ENCODE measurements at places on chromosomes 4 and X. TPM values are rescaled to one million over a fixed set of nuclear protein-coding genes. Genes with fewer than 3 reads are reported as not detected.

NRK gene
- total RNA-seq = 9.1 TPM

WFS1 gene
- total RNA-seq = 32.5 TPM

GRCh38 chr4:54165011-54165410 lies 64.1 kb upstream of the PDGFRA start:
- DNase-seq = no peak

GRCh38 chr4:22091352-22091717 lies 142.8 kb upstream of the KCNIP4 start:
- no peak for DNase-seq

GRCh38 chrX:111095974-111096895 lies at the start of gene PAK3:
TSS of gene PAK3 (plus strand) at chrX:111096191. CDS start at chrX:111123104, 26,913 bp downstream.
- DNase-seq = peak; percentile 66

DNA sequence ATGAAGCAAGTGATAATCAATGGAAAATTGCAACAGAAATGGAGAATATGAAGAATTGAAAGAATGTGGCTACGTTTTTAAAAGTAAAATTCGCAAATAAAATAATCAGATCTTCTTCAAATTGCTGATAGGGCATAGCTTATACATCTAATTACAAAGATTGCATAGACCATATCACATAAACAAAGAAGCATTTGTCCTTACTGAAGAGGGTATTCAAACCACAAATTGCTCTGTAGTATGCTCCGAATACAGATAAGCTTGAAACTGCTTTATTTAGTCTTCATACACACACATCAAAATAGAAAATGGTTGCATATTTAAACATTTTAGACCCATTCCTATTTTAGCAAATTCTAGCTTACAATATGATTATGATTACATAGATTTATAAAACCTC lies 206.7 kb upstream of the SLIT2 start:
- no peak for DNase-seq

DNA sequence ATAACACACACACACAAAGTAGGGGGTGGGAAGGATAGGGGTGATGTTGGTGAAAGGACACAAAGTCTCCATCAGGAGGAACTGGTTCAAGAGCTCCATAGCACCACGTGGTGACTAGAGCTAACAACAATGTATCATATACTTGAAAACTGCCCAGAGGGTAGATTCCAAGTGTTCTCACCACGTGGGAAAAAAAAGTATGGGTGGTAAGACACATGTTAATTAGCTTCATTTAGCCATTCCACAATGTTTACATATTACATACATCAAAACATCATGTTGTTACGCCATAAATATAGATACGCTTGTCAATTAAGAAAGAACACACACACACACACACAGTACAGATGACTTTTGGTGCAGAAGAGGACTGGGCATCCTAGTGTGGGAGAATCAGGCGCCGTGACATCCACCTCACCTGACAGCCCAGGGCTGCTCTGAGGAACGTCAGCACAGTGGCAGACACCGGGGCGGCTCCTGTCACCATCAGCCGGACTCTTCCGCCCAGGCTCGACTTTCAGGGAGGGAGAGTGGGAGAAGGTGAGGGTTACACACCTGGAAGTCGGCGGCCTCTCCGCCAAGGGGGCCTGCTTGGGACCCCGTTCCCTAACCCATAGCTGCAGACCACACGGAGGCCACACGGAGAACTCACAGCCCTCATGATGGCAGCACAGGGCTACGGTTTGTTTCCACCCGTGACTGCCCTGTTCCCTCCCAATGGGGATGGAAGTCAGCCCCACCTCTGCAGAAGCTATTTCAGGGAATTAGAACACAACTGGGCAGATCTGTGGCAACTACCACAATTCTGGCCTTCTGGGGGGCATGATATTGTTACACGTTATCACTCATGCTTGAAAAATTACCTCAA lies 31.8 kb upstream of the CENPU start:
- no peak for DNase-seq

DNA sequence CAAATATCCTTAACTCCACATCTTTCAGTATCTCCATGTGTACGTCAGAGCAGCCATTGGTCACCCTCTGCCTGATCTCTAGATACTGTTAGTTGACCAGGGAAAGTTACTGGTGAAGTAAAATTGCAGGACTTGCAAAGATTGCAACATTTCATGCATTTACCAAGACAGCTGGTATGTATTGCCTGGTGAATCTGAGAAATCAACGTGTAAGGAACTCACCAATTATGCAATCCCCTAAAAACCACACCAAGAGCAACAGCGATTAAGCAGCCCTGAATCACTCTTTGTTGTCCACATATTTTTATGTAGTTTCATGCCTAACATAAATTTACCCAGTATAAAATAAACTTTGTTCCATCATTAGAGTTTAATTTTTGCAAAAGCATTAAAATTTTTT lies 271.2 kb downstream of the NLGN4X start:
- DNase-seq = no peak

Data from hepatocyte (in vitro differentiated cells).